Fibroblast of the aortic adventitia (primary cell): ENCODE measurements at places on chromosomes 1 and 21.

- peak; percentile 24 for DNase-seq
Measured at GRCh38 chr1:108819878-108820277, 37.0 kb downstream of the AKNAD1 start.

DNA sequence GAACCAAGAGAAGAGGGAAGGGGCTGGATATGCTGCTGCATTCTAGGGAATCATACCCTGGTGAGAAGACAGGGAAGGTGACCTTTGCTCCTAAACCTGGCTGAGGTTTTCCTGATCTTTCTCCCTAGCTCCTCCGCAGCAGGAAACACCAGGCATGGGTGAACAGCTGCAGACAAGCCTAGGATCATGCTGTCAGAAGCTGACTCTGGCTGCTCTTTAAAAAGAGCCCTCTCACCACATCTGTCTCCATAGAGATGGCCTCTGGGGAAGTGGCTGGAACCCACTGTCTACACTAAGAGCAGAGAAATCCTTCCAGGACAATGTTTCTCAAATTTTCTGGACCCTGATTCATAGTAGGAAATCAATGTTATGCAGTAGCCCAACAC is 57.6 kb downstream of the CD34 start:
- DNase-seq = no peak

GRCh38 chr1:10803971-10804820 is 7.8 kb upstream of the CASZ1 start:
- no peak for DNase-seq

DNA sequence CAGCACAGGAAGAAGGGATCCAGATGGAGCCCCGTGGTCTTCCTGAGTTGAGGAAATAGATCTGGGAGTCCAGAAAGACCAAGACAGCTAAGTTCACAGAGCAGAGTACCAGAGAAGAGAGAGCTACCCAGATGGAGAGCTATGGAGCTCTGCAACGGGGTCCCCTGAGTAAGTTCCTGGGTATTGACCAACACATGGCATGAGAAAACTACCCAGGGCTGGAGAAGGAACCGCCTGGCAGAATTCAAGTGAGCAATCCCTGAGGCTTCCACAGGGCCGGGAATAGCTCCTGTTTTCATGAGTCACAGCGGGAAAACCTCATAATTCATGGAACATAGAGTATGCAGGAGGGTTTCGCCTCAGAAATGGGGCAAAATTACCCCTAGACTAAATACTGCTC is 19.7 kb downstream of the STPG1 start:
- peak; percentile 68 for DNase-seq

DNA sequence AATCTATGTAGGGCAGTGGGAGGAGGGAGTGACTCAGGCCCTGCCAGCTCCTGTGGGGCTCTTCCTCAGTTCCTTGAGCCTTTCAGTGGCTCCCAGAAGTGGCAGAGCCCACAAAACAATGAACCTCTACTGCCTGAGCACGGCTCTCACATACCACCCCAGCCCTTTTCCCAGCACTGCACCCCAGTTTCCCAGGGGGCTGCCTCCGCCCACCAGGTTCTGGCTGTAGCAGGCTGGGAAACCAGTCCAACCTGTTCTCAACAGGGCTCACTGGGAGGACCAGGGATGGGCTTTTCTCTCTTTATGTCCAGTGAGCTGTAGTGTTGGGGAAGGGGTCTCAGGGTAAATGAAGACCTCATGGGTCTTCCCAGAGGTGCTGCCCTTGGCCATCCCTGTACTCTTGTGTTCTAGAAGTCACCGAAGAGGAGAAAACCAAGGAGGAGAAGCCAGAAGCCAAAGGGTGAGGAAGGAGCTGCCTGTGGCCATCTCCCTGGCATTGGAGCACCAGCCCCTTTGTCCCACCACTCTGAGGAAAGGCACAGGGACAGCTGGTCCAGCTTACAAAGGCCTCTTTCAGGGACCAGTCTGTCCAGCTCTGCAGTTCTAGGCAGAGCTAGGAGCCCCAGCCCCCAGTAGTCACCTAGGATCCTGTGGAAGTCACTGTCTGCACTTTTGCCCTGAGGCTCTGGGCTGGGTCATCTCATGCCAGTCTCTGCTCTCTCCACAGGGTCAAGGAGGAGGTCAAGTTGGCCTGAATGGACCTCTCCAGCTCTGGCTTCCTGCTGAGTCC is 3.5 kb downstream of the MARCKSL1 start:
- no peak for DNase-seq

GRCh38 chr1:184861755-184862336 is 107.2 kb upstream of the EDEM3 start:
- no peak for DNase-seq

- DNase-seq = peak; percentile 56
Measured at GRCh38 chr1:94383966-94384408, 34.2 kb upstream of the ABCD3 start.

DNA sequence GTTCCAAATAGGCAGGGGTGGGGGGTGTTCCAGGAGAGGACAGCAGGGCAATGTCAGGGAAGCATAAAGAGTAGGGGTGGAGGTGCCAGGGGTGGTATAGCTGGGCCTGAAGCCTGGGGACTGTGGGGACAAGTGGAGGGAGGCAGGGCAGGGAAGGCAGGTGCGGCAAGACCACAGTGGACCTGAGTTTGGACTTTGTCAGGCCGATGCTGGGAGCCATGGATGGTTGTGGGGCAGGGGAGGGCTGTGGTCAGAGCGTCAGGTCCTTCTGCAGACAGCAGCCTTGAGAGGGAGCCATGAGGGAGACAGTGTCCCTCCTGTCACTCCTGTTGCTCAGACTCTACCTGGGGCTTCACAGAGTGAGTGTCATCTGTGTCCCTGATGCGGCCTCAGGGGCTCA is 320.3 kb downstream of the PTPRU start:
- no peak for DNase-seq

GRCh38 chr1:150696162-150696561 is 792 bp downstream of the GOLPH3L start:
- no peak for DNase-seq

GRCh38 chr1:57468641-57469523 is 45.0 kb upstream of the DAB1 start:
- peak; percentile 87 for DNase-seq

DNA sequence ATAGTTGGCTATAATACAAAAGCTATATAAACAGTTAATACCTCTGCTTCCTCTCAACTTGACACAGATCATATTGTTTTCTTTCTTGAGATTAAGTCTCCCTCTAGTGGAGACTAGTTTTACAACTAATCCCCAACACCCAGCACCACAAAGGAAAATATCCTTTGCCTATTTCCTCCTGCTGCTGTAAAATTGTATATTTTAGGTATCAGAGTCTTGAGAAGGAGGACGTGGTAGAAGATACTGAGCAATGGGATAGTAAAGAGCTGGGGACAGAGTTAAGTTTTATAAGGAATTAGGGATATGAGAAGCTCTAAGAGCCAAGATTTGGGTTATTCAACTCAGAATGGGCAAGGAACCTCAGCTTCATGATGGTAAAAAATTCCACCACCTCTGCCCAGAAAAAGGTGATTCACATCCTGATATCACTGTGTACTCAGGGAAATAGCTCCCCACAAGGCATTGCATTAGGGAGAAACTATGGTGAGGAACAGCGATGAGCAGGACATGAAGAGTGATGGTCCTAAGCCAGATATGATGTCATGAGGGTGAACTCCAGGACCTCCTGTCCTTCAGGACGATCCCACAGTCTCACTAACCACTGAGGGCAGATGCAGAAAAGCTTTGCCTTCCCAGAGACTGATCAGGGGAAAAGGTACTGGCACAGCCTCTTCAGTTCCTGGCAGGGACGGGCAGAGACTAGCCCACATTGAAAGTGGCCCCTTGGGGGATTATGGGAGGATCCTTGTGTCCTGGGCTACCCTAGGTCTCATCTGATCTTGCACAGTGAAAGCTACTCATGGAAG is 14.7 kb upstream of the CFAP126 start:
- peak; percentile 86 for DNase-seq

GRCh38 chr1:14215151-14215550 is 383.3 kb upstream of the KAZN start:
- DNase-seq = no peak

DNA sequence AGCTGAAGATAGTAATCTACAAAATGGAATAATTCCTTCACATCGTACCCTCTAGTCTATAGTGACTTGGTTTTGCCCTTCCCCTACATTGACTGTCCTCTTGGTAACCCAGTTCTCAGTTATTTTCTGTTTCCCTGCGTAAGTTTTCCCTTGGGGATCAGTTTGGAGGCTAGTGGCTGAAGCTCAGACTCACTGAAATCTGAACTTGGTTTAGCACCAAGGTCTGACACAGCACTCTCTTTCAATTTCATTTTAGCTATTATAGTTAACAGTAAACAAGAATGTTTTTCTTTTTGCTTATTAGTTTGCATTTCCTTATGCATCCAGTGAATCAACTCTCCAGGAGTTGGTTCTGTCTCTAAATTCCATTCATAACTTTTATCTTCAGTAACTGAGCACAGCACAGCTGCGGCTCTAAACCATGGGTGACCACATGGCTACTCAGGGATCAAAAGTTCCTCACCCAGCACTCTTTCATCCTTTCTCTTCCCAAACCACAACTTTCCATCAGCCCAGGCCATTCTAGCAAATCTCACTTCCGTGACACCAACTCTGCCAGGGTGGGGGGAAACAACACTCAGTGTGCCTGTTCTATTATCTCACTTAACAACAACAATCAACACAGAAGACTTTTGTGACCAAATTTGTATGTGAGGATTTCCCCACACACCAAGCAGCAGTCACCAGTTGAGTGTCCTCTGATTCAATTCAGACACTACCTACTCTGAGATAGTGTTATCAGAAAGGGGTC is 17.6 kb upstream of the IFI6 start:
- peak; percentile 52 for DNase-seq

DNA sequence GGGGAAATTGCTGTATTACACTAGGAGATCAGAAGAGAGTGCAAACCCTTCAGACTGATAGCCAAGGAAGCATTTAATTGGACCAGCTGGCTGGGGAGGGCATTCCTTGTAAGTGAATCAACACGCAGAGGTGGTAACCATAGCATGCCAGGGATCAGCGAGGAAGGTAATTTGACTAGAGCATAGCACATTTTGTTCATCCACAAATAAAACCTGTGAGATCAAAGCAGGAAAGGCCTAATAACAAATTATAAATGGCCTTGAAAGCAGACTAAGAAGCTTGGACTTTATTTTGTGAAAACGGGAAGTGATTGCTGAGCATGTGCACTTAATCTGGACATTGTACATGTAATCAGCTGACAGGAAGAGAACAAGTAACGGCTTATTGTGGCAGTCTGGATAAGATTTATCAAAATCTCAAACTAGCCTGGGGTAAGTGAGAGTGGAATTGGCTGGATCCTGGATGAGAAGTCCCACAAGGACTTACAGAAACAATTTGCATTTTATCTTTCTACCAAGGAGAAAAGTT is 11.7 kb upstream of the CD55 start:
- DNase-seq = peak; percentile 78

DNA sequence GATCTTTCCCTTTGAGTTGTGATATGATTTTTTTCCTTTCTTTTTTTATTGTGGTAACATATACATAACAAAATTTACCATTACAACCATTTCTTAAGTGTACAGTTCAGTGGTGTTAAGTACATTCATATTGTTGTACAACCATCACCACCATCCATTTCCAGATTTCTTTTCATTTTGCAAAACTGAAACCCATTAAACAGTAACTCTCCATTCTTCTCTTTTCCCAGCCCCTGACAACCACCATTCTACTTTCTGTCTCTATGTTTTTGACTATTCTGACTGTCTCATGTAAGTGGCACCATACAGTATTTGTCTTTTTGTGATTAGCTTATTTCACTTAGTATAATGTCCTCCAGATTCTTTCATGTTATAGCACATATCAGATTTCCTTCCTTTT is 30.3 kb downstream of the CEP350 start:
- DNase-seq = no peak

GRCh38 chr21:22224261-22224660 is 1226.1 kb downstream of the NCAM2 start:
- DNase-seq = no peak

GRCh38 chr1:3659093-3659492 is 6.8 kb downstream of the TP73 start:
- no peak for DNase-seq

DNA sequence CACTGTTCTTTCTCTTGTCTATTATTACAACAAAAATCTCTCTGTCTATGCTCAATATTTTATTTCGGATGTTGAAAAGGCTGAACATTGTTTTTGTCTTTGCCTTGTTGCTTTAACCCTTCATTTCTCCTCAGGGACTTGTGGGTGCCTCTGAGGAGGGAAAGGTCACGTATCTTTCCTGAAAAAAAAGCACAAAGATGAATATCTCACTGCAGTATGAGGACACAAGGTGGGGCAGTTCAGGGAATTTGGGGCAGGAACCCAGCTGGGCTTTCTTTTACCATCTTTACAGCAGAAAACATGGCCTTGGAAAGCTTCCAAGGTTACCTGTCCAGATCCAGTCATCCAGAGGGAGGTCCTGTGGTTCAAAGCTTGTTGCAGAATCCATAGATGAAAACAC is 99.1 kb upstream of the LPGAT1 start:
- DNase-seq = no peak

- DNase-seq = peak; percentile 46
Measured at GRCh38 chr1:33928251-33928650, 64.4 kb downstream of the HMGB4 start.

DNA sequence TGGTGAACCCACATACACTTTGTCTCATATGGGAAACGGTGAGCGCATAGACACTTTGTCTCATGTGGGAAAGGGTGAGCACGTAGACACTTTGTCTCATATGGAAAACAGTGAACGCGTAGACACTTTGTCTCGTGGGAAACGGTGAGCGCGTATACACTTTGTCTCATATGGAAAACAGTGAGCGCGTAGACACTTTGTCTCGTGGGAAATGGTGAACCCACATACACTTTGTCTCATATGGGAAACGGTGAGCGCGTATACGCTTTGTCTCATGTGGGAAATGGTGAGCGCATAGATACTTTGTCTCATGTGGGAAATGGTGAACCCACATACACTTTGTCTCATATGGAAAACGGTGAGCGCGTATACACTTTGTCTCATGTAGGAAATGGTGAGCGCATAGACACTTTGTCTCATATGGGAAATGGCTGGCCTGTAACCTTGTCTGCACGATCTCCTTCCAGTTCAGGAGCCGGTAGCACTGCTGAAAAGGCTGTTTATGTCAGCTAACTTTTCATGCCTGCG is 50.7 kb upstream of the TRAPPC10 start:
- no peak for DNase-seq

GRCh38 chr1:182723200-182723599 is 38.8 kb upstream of the RGS8 start:
- DNase-seq = peak; percentile 43

DNA sequence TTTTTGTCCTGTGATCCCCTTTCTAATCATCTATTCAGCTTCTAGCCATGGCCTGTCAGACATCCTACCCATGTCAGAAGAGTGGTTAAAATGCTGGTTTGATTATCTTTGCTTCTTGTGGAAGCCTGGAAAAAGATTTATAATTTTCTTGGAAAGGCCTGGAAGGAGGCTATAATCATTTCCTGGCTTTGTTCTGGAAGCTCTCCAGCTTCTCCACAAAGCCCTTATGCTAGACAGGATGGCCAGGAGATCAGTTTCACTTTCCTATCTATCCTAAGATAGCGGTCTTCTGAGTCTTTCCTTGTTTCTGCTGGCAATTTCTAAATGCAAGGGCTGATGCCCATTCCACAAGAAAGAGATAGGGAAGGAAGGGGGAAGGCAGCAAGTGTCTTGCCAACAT is 90.9 kb upstream of the SLC44A3 start:
- peak; percentile 97 for DNase-seq

GRCh38 chr1:177864538-177865305 is 105.1 kb downstream of the SEC16B start:
- DNase-seq = peak; percentile 6
